ENCODE measurements at places on chromosomes 7 and 10. TPM values are rescaled to one million over a fixed set of nuclear protein-coding genes. Genes with fewer than 3 reads are reported as not detected.

Gene CALHM3
- total RNA-seq, result not detected

- no peak for DNase-seq
Measured at GRCh38 chr10:66869635-66870034, 56.2 kb upstream of the LRRTM3 start.

Gene DDX56
- 25.0 TPM for total RNA-seq

DNA sequence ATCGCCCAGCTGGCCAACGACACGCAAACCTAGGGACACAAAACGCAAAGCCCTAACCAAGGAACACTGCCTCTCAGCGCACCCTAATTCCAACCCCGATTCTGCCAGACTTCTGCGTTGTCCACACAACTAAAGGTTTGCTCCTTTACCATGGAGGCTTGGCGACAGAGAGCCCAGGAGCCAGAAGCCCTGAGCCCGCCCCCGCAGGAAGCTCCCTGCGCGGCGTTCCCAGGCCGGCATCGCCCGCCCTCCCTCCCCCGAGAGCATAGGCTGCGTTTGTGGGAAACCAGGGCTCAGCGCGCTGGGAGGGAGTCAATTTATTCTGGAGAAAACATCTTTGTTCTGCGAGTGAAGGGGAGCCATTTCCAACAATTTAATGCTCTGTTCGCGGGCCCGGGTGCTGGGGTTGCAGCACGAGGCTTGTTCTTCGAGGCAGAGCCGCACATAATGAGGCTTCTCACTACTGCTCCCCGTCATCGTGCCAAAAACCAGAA is 103.9 kb downstream of the GRID1 start:
- DNase-seq, result no peak

Gene ADIRF
- 26.0 TPM for total RNA-seq

Measured in dermis microvascular lymphatic vessel endothelial cell (primary cell).